ENCODE measurements at places on chromosomes 12 and 14.

GRCh38 chr12:26295001-26295400 is 99.6 kb downstream of the SSPN start:
- no peak for DNase-seq

GRCh38 chr14:20219033-20219432 is 4.5 kb upstream of the OR11H6 start:
- no peak for DNase-seq

- DNase-seq: no peak
Measured at GRCh38 chr14:102654298-102654697, 61.8 kb downstream of the RCOR1 start.

DNA sequence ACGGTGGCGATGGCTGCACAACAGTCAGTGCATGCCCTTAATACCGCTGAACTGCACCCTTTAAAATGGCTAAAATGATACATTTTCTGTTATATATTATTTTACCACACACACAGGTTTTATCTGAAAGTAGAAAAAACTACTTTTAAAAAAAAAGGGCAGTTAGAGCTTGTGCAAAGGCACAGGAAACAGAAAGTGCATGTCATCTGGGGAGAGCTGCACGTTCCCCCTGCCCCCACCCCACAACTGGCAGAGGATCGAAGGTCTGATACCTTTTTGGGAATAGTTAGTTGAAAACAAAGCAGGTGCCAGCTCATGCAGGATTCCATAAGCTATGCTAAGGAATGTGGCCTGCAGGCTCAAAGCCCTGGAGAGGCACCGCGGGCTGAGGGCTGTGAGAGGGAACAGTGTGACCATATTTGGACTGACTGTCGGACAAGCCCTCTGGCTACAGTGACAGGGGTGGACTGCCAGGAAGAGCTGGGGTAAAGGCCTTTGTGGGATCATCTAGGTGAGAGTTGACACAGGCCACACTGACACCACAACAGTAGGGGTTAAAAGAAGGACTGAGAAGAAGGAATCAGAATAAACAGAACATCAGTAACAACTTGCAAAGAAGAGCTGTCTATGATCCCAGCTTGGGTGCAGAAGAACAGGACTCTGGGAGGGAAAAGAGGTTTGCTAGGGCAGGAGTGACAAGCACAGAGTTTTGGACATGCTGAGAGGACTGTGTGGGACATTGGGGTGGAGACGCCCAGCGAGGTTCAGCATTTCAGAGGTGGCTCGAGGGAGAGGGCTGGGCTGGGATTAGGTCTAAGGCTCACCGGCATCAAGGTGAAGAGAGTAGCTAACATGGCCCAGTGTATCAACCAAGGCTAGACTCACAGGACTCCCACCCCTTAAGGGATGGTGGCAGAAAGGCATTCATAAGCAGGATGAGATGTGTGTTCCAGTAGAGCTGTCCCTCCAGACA is 54.6 kb downstream of the ACTN1 start:
- no peak for DNase-seq

DNA sequence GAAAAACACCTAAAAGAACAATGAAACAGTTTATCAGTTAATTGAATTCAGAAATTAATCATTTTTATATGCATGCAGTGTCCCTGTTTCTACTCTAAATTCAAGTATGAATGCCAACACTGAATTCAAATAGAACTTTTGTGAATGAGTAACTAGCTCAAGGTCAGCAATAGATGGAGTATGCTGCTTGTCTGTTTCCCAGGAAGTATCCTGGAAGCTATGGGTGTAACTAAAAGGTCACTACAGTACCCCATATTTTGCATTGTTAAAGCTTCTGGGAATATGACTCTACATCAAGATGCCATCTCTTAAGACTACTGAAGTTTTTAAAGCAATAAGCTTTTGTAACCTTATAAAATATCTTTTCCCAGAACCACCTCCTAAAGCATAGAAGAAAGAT is 681.4 kb upstream of the FBXO33 start:
- DNase-seq: no peak

- DNase-seq: no peak
Measured at GRCh38 chr14:39015964-39016577, 87.0 kb downstream of the SEC23A start.

GRCh38 chr14:65131301-65131701 is 29.0 kb upstream of the MAX start:
- no peak for DNase-seq

DNA sequence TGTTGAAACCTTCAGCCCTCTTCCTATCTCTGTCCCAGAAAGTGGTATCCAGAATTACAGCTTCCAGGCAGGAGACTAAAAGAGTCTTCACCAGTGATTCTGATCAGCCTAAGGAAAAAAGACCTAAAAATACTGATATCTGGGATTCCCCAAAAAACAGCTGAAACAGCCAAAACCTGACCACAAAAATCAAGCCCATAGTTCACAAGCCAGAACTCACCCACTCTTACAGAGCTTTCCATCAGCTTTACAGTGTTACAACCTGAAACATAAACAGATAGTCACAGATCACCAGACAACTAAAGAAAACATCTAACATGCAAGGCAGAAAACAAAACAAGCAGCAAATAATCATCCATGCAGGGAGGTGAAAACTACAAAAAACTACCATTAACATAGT is 26.0 kb upstream of the TSPAN8 start:
- DNase-seq: no peak

GRCh38 chr12:113418213-113418879 is 3.8 kb upstream of the SDSL start:
- no peak for DNase-seq

DNA sequence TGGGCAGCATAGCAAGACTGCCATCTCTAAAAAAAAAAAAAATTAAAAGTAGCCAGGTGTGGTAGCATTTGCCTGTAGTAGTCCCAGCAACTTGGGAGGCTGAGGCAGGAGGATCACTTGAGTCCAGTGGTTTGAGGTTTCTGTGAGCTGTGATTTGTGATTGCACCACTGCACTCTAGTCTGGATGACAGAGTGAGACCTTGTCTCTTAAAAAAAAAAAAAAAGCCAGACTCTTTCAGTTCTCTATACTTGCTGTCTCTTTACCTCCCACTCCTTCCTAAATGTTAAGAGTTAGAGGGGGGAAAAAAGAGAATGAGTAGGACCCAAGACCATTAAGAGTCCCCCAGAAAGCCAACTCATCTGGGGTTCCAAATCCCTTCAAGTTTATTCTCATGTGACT is 17.8 kb downstream of the EIF2S1 start:
- no peak for DNase-seq

GRCh38 chr14:50360851-50361250 is 35.8 kb downstream of the CDKL1 start:
- no peak for DNase-seq

DNA sequence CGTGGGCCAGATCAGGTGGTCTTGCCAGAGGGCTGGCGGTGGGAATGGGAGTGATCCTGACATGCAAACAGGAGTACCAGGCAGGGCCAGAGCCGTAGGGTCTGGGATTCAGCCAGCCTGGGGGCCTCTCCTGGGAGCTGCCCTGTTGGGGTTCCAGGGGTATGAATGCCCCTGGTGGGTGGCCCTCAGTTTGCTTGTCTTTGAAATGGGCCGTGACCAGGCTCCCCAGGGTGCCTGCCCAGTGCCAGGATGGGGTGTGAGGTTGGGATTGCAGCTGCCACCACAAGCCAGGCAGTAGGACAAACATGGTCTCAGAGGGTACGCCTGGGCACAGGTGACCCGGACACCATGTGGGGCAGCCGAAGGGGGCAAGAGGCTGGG is 168.8 kb downstream of the KIF26A start:
- DNase-seq: no peak

- no peak for DNase-seq
Measured at GRCh38 chr14:101464984-101465794, 96.1 kb upstream of the DIO3 start.

DNA sequence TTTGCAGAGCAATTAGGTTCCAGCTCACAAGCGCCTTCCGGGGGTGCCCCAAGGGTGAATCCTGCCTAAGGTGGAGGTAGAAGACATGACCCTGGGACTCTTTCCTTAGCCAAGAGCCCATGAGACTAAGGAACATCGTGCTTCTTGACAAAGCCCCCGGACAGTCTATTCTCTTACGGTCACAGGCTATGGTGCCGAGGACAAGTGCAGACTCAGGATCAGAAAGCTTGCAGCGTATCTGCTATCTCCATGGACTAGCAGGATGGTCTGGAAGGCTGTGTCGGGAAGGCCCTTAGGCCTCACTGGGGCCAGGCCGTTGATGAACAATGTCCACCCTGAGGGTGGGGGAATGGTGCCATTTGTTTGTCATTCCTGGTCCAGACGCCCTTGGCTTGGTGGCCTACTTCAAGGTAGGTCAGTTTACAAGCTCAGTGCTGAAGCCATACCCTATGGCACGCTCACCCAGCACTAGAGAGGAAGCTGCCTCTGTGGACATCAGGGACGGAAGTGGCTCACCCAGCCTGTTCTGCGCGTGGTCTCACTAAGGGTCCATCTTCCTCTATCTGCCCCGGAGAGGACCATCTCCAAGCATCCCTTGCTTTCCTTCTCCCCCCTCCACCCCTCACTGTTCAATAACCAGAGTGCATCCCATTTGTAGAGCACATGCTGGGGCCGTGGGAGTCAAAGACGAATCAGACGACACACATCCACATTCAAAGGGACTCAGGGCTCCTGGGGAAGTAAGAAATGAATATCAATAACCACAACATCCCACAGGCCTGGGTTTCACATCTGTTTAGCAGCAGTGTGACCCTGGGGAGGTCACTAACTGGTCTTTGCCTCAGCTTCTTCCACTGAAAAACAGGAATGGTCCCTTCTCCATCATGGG is 45.0 kb upstream of the IQSEC3 start:
- no peak for DNase-seq

DNA sequence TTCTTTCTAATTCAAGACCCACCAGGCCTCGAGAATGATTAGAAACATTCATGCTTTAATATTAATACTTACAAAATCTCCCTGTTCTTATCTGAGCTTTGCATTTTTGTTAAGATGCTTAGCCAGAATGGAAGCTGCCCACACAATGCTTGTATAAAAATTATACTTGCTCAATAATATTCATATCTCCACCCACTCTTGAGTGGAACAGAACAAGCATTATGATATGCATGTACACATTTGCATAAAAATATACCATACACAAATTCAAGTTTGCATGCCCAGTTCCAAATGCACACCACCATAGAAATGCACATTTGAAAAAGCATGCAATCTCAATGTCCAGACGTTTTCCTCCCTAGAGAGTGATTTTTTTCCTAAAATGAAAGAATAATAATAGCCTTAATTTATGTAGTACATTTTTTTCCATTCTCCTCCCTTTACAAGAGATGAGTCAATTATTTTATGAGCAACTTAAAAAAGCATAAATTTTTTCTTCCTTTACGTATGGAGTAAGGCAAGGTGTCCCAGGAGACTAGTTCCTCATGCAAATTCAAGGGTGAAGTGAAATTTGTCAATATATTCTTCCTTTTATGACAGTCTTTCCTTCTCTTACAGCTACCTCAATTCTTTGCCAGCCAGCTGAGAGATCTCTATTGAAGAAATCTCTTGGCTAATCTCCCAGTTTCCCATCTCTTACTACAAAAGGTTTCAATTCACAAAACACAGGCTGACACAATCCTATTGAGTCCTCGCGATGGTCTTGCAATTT is 313.1 kb upstream of the GARIN6 start:
- DNase-seq: no peak
